Activated CD4-positive, alpha-beta T cell treated with anti-CD3 and anti-CD28 coated beads, Interleukin-2, amount 10 ng/mL, durations not matched to agents 7 days and 5 days (primary cell): ENCODE measurements at places on chromosomes 4 and X.

- DNase-seq = no peak
Observed at GRCh38 chr4:189129044-189129694, 811.5 kb upstream of the FRG1 start.

GRCh38 chr4:104989371-104989770 lies 157.3 kb upstream of the TET2 start:
- DNase-seq = no peak

GRCh38 chr4:100042711-100043110 lies 92.6 kb upstream of the H2AZ1 start:
- no peak for DNase-seq

- no peak for DNase-seq
Observed at GRCh38 chr4:140351093-140352075, 22.1 kb upstream of the SCOC start.

DNA sequence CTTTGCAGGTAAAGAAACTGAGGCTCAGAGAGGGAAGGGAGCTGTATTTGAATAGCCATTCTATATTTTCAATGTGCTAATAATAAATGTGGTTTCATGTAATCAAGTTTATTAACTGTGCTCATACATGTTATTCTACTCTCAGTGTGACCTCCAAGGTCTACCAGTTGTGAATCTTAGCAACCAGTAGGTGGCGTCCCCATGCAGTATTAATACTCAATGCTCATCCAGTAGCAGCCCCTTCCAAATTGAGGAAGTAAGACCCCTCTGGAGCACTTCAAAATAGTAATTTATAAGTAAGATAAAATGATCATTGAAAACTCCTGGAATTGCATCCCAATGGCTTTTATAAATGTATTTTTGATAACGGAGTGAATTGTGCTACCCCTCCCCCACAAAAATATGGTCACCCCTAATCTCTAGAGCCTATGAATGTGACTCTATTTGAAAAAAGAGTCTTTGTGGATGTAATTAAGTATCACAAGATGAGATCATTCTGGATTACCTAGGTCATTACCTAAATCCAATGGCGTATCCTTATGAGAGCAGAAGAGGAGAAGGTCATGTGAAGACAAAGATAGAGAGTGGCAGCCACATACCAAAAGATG lies 20.4 kb upstream of the SEPSECS start:
- peak; percentile 45 for DNase-seq

DNA sequence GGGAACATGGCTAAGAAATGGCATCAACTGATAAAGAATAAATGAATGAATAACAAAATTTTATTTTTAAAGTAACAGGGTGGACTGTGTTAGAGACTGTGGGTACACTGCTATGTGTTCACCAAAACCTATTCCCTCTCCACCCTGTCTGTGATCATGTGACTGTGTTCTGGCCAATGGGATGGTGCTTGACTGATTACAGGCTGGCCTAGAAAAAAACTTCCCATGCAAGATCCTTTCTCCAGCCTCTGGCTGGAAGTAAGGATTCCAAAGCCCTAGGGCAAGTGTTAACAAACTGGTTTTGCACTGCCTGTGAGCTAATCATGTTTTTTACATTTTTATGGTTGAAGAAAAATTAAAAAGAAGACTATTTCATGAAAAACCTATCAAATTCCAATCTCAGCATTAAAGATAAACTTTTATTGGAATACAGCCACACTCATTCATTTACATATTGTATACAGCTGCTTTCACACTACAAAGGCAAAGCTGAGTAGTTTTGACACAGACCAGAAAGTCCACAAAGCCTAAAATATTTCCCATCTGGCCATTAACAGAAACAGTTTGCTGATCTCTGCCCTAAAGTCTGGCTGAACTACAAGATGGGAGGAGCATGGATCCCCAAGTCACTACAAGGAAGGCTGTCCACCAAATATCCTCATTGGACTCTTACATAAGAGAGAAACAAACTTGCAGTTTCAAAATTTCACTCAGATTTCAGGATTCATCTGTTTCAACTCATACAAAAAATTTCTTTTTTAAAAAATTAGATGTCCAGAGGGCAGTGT lies 133.2 kb downstream of the ARHGAP6 start:
- no peak for DNase-seq

DNA sequence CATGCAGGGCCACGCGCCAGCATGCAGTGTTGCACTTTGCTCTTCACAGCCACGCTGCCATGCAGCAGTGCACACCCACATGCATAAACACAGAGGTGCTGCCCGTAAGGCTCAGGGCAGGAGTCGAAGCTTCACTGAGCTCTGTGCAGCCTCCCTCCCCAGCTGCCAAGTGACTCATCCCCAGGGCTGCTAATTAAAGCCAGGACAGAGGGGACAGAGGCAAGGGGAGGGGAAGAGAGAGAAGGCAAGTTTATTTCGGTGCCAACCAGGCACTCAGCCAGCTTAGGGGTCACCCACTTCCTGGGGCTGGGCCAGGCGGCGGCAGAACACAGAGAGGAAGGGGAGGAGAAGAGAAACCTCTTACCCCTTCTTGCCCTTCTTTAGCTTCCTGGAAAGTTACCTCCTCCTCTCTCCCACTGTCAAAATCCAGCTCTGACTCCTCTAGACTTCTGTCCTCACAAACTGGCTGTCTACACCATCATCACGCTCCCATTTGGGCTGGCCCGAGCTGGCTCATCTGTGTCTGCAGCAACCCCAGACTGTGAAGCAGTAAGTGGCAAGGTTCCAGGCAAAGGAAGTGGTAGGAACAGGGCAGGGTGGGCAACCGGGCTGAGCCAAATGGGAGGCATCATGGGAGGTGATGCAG lies 6.2 kb upstream of the IQSEC2 start:
- peak; percentile 14 for DNase-seq
